H1 (cell line): ENCODE measurements at places on chromosomes 1 and 21.

DNA sequence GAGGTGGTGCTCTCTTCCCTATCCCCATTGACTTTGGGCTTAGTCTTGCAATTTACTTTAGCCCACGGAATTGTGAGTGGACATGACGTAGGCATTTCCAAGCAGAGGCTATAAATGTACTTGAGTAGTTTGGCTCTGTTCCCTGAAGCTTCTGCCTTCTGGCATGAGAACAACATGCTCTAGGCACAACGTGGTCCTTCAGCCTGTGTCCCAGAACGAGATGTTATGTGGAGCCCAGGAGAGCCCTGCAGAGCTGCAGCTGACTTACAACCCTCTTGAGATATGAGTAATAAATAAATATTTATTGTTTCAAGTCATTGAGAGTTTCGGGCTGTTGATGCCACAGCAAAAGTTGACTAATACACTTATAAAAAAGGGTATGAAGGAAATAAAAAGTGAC is 105.2 kb upstream of the HMGB4 start:
- no peak for DNase-seq

- DNase-seq, result no peak
Observed at GRCh38 chr1:15332525-15332924, 77.2 kb upstream of the EFHD2 start.

GRCh38 chr1:18628511-18628910 is 2.1 kb upstream of the PAX7 start:
- DNase-seq, result no peak

DNA sequence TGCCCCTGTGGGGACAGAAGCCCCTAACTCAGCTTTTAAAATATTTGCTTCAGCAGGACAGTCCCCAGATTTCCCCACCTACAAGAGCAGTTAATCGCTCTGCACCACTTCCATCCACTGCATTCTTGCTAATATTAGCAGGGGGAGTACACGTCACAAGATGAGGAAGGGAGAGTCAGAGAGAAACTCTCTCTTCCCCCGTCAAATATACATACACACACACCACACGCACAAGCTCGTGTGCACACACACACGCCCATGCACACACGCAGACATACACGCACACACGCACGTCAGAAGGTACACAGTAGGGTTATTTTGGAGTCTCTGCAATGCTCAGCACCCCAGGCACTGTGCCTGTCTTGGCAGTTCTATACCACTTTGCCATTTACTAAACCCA is 2.1 kb downstream of the CLCA1 start:
- DNase-seq, result no peak

DNA sequence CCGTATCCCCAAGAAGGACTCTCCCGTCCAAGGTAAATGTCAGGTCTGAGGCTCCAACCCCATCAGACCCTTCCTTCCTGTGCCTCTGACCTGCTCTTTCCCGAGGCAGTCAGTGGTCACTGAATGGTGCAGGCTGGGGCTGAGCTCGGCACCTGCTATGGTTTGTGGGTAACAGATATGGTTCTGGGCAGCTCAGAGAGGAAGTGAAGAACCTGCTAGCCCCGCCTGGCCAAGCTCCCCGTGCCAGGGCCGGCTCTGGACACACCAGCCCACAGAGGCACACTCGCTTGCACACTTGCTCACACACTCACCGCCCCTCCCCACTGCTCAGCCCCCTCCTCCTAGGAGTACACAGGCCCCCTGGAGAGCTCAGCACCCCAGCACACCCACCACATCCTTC is 16.4 kb downstream of the NCMAP start:
- DNase-seq, result no peak

DNA sequence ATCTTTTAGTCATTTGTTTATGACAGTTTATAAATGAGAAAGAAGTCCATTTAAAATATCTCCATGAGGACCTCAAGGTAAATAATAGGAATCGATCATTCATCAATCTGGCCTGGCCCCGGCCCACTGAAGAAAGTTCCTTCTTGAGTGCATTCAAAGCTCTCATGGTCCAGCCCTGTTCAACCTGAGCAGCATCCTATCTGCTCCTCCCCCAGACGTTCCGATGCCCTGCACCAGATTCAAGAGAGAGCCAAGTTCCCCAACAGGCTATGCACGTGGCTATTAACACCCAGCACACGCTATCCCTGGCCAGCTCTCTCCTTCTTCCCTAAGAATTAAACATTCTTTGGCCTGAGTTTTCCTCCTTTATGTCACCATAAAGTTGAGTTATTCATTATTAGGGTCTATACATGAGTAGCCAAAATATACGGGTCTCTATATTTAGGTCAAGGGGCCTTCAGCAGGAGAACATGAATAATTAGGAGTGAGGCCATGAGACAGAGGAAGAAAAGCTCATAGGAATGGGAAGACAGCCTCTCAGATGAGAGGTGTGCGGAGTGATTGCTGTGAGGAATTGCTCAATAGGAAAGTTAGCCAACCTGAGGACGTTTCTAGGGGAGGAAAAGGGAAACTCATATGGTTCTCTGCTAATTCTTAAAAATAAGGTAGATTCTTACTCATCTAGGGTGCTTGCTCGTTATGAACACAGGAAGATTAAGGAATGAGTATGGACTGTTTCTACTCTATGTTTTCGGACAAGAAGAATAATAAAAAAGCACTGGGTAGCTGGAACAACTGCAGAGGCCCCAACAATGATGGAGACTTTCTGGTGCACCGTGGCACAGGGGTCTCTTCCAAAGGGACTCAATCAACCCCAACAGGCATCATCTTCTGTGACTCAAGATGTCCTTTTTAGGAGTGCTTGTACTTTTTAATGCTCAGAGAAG is 23.6 kb downstream of the RUNX1 start:
- DNase-seq, result no peak

- DNase-seq, result peak; percentile 19
Observed at GRCh38 chr1:79044974-79045650, 38.6 kb upstream of the ADGRL4 start.

DNA sequence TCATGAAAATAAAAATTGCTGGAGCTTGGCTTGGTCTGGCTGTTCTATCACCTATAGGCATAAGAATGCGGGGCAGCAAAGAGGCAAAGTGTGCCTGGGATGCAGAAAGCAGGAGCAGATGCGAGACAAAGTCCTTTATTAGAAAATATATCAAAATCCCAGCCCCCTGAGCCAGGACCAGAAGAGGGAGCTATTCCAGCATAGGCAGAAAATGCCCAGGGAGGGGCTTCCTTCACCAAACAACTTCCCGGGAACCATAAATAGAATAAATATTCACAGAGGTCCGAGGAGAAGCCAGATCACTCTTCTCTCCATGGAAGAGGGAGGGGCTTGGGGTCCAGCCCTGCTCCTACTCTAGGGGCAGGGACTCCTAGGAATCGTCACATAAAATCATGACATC is 5.0 kb downstream of the PPOX start:
- DNase-seq, result no peak

GRCh38 chr1:184878602-184879001 is 95.7 kb downstream of the NIBAN1 start:
- DNase-seq, result no peak

DNA sequence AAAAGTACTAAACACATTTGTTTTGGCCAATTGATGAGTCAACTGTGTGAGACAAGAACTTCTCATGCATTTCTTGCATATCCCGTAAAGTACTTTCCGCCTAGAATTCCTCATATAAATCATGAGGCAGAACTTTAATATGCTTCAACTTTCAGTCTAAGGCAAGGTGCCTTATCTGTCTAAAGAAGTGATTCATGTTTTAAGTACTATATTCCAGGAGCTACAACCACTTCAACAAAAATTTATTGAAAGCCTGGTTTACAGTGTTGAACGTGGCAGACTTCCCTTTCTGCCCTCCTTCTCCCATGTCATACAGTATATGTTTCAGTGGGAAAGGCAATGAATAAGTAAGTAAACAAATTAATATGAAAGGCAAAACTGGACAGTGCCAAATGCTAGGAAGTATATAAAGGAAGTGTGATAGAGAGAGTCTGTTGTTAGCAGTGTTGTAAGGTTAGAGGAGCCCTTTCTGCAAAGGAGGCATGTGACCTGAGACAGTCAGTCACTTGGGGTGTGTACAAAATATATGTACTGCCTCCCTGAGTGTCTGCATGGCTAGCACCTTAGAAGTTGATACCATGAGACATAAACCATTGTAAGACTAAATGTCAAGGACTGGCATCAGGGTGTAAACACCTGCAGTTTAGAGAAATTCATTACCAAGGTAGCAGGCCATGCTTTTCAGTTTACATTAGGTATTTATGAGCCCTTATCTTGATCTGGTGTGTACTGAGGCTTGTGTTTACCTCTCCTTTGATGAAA is 362.2 kb downstream of the SRGAP2C start:
- DNase-seq, result no peak

DNA sequence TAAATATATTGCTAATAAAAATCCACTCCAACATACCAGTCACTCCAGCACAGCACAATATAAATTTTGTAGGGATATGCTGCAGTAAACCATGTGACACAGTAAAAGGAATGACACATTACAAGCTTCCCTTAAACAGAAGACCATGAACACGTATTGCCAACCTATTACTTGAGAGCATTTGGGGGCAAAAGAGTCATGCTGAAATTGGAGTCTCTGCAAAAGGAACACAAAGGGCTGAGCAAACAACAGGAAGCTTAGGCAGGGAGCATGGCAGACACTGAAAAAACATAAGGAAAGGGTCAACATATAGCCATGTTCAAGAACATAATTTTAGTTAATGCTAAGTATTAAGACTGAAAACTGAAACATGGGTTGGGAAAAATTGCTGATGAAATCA is 214.5 kb downstream of the SMYD3 start:
- no peak for DNase-seq

- no peak for DNase-seq
Observed at GRCh38 chr1:162321809-162322422, 54.7 kb downstream of the SPATA46 start.

DNA sequence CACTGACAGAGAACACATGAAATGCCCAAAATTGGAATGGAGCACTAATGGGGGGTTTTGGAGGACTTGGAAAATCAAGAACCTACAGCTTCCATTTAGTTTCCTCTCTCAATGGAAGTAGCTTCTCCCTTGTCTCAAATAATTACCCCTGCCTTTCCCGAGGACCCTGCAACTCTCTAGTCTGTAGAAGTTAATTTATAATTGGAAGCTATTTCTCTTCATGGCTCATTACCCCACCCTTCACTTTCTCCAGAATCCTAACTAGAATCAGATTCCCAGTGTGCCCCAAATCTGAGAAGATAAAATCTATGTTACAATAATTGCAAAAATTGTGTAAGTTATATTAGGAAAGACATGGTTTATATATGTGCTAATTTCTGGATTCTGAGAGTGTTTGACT is 181.5 kb upstream of the ATP1B1 start:
- no peak for DNase-seq

GRCh38 chr1:18118491-18118890 is 10.9 kb downstream of the IGSF21 start:
- no peak for DNase-seq
